Islet precursor cell (in vitro differentiated cells): ENCODE measurements at places on chromosomes 6 and 20.

DNA sequence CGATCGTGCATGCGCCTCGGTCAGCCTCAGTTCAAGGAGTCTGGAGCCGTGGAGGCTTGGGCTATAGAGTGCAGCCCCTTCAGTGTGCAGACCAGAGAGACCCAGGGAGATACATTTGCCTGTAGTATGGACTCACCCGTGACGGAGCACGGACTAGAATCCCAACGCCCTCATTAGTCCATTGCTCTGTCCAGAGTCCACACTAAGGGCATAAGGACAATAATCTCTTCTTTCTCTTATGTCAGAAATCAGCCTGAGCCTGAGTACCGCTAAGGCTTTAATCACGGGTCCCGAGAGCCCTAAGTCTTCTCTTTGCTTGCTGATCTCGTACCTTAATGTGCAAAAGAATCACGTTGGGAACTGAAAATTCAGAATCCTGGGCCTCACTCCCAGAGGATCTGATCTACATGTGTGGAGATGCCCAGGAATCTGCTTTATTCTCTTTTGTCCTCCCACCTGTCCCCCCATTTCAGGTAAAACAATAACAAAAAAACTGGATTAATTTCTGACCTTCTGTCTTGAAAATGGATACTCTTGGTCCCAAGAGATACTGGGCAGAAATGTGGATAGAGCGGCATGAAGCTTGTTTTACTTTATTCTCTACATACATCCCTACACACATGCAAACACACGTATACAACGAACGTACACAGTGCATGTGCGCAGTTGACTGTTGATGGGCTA, 671 bp downstream of the BPHL start:
- DNase-seq = no peak

DNA sequence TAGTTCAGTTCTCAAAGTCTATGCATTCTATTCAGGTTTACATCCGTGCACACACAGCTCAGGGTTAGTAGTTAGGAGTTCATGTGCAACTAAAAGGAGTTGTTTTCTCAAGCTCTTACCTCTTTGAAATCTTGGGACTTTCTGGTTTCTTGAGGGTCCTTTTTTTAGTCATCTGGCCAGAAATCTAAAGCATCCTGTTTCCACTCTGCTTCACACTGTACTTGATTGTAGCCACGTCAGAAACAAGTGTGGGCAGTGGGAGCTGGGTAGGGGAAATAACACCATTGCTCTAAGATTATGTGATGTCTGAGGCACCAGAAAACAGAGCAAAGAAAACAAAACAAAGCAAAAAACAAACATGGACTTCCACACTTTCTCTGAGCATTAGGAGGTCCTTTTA, 58.3 kb downstream of the HDGFL1 start:
- no peak for DNase-seq

- peak; percentile 80 for DNase-seq
Observed at GRCh38 chr20:50980071-50980681, 21.6 kb downstream of the MOCS3 start.

DNA sequence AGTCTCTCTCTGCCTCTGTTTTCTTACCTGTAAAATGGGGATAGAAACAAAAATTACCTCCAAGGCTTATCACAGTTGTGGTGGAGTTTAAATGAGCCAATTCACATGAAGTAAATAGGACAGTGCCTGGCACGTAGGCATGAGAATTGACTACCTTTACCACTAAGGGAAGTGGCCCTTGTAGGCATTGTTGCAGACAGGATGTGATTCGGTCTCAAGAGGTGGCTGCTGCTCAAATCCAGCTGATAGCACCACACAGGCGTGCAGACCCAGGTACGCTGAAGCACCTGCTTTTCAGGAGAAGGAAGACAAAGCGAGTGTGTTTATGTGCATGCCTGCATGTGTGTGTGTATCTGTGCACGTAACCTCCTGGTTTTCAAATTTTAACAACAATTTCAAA, 108.6 kb downstream of the EYA2 start:
- no peak for DNase-seq

GRCh38 chr6:47303342-47303741, 6.4 kb downstream of the TNFRSF21 start:
- no peak for DNase-seq

- DNase-seq = no peak
Observed at GRCh38 chr6:160253292-160253691, 5.3 kb downstream of the SLC22A2 start.

GRCh38 chr6:16446273-16446672, 207.9 kb downstream of the GMPR start:
- no peak for DNase-seq

- DNase-seq = peak; percentile 96
Observed at GRCh38 chr6:33199687-33200218, 712 bp downstream of the RXRB start.

DNA sequence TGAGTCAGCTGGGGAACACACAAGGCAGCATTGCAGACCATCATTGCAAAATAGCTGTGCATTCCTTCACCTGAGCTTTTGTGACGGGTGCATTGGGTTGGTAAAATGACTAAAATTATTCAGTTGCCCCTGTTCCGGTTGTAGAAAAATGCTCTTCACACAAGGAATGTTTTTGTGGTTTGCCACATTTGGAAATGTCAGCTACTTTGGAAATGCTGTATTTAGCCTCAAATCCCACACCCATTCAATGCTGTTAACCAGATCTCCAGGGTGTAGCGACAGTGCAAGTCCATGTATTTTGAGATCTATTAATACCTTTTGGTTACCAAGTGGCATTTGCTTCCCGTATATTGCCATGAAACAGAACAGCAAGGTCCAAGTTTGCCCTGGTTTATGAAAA, 201.2 kb downstream of the FOXA2 start:
- DNase-seq = no peak

DNA sequence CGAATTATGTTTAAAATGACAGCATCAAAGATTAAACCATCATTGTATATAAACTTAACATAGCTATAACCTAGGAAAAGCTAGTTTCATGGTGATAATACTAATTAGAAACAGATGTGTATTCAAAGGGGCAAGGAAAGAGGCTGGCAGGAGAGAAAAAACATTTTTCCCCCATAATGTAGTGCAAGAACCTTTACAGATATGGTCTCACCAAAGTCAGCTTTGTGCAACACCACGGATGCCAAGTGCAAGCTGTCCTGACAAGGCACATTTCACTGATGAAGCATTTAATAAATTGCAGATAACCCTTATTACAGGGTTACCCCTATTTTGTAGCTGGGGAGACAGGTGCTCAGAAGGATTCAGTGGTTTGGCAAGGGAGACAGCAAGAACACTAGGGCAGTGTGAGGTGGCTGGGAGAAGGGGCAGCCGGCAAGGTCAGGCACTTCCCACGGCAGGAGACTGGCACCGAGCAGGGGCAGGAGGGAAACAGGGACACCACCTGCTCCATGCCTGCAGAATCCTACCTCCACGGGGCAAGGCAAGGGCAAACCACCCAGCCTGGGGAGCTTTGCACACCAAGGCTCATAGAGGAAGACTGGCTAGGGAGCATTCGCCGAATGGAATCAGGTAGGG, 6.5 kb downstream of the RPS6KA2 start:
- DNase-seq = no peak

DNA sequence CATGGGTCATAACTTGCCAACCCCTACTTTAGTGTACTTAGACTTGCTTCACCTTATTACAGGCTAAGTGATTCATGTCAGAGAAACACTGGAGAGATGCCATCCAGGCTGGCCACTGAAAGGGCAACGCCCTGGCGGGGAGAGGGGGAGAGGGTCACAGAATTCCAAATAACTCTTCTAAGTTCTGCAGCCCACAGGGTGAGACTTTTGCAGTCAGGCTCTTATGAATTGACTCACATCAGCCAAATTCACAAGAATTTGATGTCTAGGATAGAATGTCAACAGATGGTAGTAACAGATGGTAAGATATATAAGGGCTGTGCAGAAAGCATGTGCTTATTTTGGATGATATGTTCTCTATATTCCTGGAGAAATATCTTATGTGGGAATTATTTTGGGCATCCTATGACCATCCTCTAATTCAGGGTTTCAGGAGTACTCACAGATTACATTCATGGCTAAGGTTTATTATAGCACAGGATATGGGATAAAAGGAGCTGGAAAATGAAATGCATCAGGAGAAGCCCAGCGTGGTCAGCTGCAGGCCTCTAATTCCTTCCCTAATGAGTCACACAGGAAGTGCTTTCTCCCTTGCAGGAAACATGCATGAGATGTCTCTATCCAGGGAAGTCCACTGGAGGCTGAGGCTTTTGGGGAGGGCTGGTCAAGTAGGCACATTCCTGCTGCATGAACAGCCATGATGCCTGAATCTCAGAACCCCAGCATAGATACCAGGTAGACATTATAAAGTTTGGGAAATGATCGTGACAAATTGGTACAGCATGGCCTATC, 58.7 kb upstream of the RIN2 start:
- peak; percentile 81 for DNase-seq

DNA sequence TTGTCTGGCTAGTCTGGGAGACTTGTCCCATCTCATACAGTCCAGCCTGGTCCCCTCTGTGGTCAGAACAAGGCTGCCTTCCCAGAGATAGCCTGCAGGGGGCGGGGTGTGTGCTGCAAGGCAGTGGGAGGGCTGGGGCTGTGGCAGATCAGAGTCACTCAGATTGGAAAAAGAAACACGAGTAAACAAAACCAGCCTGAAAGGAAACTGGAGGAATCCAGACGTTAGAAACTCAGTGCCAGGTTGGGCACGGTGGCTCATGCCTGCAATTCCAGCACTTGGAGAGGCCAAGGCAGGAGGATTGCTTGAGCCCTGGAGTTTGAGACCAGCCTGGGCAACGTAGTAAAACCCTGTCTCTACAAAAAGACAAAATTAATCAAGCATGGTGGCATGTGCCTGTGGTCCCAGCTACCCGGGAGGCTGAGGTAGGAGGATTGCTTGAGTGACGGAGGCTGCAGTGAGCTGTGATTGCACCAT, 20.2 kb downstream of the LEMD2 start:
- DNase-seq = peak; percentile 94

DNA sequence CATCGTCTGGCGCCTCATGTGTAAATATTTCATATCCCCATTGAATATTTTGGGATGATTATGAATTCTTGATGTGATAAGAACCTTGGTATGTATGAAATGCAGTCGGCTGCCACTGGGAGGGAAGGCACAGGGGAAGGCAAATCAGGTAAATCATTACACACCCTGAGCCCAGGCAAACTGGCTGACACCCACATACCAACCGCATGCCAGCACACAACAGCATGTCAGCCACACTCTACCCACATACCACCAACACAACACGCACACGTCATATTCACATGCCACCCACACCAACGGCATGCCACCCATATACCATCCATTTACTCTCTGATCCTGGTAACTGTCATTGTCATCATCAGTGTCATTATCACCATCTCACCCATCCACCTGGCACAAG, 28.3 kb upstream of the MDGA1 start:
- DNase-seq = no peak

GRCh38 chr6:30767158-30767943, 23.0 kb upstream of the IER3 start:
- no peak for DNase-seq

- DNase-seq = no peak
Observed at GRCh38 chr6:101956961-101957360, 563.5 kb downstream of the GRIK2 start.

DNA sequence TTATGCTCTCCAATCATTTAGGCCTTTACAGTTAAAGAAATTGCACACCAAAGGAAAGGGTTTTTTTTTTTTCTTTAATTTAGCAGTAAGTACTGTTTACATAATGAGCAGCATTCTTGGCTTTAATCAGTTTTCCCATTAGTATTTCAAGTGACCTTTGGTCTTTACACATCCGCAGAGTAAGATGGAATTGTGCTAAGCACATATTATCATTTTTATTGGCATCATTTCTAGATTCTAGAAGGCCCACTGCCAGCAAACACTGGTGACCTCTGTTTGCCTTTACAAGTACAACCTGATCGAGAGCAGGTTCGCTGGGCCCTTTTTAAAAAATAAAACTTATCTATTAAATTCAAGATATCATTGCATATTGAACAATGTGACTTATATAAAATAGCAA, 104.3 kb downstream of the ADGRG6 start:
- DNase-seq = no peak

GRCh38 chr6:37121556-37121955, 48.4 kb upstream of the PIM1 start:
- DNase-seq = no peak

DNA sequence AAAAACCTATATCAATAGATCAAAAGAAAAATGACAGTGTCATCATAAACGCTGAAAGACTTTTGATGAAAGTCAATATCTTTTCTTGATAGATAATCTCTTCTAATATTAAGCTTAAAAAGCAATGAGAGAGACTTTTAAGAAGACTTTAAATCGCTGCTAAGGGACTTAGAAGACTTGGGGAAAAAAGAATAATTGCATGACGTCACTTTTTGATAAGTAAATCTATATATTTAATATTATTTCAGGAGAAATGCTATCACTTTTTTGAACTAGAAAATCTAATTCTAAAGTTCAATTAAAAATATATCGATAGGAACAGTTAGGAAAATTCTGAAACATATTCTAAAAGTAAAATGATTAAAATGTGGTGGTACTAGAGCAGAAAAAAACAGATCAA, 78.7 kb upstream of the TSHZ2 start:
- DNase-seq = no peak

DNA sequence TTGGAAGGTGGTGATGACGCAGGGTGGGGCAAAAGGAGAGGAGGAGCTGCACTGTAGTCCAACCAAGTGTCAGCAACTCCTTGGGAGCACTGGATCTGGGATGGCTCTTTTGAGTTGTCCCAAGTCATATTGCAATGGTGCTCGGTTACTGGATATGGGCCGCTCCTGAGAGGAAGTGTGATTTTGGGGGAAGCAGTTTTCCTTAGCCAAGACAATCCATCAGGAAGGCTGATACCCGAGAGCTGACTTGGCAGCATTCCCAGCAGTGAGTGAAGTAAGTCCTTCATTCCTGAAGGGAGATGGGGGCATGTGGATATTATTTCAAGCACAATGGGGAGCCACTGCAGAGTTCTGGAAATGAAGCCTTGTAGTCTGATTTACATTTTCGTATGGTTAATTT, 354.1 kb downstream of the RFPL4B start:
- no peak for DNase-seq

- DNase-seq = no peak
Observed at GRCh38 chr6:15876406-15876805, 213.6 kb upstream of the DTNBP1 start.

DNA sequence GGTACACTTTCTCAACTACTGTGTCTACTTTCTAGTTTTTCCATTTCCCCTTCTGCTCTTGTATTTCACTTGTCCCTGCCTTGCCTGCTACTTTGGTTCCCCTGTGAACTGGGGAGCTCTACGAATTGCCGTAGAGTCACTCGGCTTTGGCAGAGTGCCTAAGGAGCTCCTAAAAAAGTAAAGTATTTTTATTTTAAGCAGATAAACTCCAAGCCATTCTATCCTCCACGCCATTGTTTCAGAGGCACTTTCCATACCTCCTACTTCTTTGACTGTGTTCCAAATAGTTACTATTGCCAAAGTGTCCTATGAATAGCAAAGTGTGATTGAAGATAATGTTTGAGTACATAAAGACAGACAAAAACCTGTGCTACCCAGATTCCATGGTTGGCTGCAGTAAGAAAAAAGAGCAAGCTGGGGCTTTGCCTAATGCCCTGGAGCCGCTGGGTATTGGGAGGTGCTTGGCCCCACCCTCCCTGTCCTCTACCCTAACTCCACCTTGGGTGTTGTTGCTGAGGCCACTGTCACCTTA, 5.1 kb upstream of the MBOAT1 start:
- DNase-seq = no peak
